ENCODE measurements at places on chromosomes 5 and 9.

- no peak for DNase-seq
Observed at GRCh38 chr5:180808461-180809000, 5.9 kb upstream of the MGAT1 start.

DNA sequence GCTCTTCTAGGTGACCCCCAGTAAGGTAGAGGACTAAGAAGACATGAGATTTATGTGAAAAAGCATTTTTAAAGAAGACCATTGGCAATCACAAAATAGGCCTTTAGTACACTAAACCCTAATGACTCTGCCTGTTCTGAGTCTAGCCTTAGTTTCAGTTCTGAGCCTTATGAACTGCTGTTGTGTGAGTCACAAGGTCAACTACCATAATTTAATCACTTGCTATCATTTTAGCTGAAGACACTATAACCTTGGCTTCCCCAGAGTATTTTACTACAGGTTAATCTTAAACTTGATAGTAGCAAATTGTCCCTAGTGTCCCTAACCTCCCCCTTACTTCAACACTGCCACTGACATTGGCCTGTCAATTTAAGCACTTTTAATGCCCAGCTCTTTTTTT, 34.4 kb downstream of the APC start:
- DNase-seq = no peak

- DNase-seq = peak; percentile 32
Observed at GRCh38 chr5:36301858-36302603, at the start of gene RANBP3L. TSS of gene RANBP3L (minus strand) at chr5:36301902. CDS start at chr5:36301416, 486 bp downstream.

- DNase-seq = no peak
Observed at GRCh38 chr5:72177538-72177937, 70.3 kb downstream of the MAP1B start.
